ENCODE measurements at places on chromosomes 6 and 20.
A peak's percentile ranks its signal among the peaks of the same experiment; 100 is the strongest.

- DNase-seq, result no peak
Observed at GRCh38 chr20:33009214-33010132, 2.0 kb downstream of the BPIFB2 start.

- no peak for DNase-seq
Observed at GRCh38 chr6:137783710-137784109, 83.3 kb upstream of the TNFAIP3 start.

- DNase-seq, result no peak
Observed at GRCh38 chr6:124273701-124274100, 470.0 kb downstream of the NKAIN2 start.

GRCh38 chr20:22460231-22460630, 124.1 kb downstream of the FOXA2 start:
- DNase-seq, result no peak

- no peak for DNase-seq
Observed at GRCh38 chr6:44058617-44059358, 68.5 kb downstream of the MRPL14 start.

DNA sequence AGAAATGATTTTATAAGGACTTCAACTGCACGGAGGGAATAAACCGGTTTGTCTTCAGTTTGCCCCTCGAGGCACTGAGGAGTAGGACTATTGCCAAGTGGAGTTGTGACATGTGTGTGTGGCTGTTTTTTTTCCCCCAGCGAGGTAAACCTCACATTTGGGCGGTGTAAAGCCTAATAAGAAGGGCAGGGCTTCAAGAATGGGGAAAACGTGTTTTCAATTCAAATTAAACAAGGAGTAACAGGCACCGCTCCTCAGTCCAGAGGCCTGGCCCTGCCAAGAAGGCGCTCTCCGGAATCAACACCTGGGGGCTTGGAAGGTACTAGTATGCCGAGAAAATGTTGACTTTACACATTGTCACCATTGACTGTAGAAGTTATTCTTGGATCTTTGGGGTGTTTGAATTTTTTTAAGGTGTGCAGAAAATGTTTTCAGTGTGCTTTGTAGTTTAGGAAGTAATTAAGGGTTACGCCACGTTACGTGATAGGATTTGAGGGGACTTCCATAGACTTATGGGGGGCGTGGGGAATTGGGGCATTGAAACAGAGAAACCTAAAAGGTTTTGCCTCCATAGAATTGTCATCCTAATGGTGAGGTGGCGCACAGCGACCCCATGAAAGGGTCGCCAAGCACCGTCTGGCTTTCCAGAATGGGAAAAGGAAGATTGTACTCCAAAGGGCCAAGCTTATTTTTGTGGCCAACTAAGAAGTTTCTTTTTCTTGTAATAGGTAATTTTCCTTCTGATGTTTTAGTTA, 791 bp downstream of the ADGRG6 start:
- DNase-seq, result no peak

GRCh38 chr20:59007665-59008511, 834 bp upstream of the CTSZ start:
- peak; percentile 42 for DNase-seq

DNA sequence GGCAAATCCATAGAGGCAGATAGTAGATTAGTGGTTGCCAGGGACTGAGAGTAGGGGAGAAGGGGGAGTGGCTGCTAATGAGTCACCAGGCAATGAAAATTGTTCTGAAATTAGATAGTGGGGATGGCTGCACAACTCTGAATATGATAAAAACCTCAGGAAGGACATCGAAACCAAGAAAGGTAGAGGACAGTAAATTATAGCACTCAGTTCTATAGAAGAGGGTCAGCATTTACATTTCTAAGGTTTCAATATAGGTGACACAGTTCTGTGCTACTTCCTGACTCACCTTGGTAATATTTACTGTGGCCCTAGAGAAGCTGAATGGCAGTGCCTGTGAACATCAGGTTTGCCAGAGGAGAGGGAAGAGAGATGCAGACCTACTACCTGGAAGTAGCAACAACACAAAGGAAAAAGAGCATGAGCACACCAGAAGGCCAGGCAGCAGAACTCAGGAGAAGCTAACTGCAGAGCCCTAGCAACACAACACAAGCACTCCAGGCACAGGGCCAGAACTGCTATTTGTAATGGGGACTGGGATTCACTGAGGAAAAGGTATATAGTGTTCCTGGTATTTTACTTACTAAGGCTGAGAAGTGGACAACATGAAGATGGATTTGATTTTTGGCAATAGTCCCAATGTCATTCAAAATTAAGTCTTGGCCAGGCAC, 75.9 kb downstream of the PLCG1 start:
- DNase-seq, result no peak

- DNase-seq, result no peak
Observed at GRCh38 chr6:101539510-101540245, 146.2 kb downstream of the GRIK2 start.

- no peak for DNase-seq
Observed at GRCh38 chr20:24911461-24911860, 37.6 kb upstream of the CST7 start.

GRCh38 chr20:62052842-62053464, 12.7 kb downstream of the TAF4 start:
- no peak for DNase-seq

GRCh38 chr6:44353336-44353735, 10.9 kb downstream of the SPATS1 start:
- no peak for DNase-seq

- peak; percentile 70 for DNase-seq
Observed at GRCh38 chr6:32968093-32968866, at the start of gene BRD2. BRD2 (plus strand) TSS chr6:32968594; CDS start chr6:32972899, 4,305 bp downstream.

- no peak for DNase-seq
Observed at GRCh38 chr6:53986165-53986720, 125.0 kb upstream of the MLIP start.

GRCh38 chr6:148943451-148943850, 196.6 kb downstream of the UST start:
- DNase-seq, result no peak

- DNase-seq, result no peak
Observed at GRCh38 chr6:17107863-17108262, 6.0 kb downstream of the STMND1 start.
